ENCODE measurements at places on chromosomes 5 and 9. TPM values are rescaled to one million over a fixed set of nuclear protein-coding genes. Genes with fewer than 3 reads are reported as not detected.

- DNase-seq = no peak
Measured at GRCh38 chr5:172276214-172276613, 7.3 kb downstream of the UBTD2 start.

DNA sequence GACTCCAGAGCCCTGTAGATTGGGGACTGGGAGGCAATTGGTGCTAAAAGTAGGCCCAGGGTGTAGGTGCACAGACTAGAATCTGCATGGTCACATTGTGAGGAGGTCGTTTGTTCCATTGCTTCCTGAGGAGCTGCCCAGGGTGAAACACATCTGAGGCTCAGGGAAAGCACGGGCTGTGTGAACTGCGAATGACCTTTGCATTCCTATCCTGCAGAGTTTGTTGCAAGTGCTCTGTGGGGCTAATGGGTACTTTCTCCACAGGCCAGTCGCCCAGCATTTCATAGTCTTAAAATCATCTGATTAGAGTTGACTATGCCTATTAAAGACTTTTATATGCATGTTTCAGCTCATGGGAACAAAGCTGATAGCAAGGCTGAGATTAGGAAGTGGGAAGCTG is 14.4 kb upstream of the SLC46A2 start:
- DNase-seq = no peak

DNA sequence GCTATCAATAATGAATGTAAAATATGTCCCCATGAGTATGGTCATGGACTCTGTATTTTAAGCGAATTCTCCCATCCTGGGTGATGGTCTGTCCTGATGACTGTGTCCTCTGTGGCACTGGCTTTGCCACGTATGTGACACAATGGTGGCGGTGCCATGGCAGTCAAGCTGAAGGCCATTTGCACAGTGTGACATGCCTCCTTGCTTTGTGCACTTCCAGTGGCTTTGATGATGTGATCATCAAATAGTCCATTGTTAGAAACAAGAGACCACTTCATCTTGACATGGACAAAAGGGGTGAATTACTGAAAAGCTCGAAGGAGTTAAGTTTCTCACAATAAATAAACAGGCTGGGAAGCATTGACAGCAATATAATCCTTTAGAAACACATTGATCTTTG is 31.0 kb upstream of the PRRC1 start:
- no peak for DNase-seq

GRCh38 chr5:143200781-143201398 is 202.6 kb downstream of the NR3C1 start:
- no peak for DNase-seq

- no peak for DNase-seq
Measured at GRCh38 chr5:40983781-40984180, 74.5 kb downstream of the C7 start.

- DNase-seq = peak; percentile 52
Measured at GRCh38 chr9:132006677-132007370, 72.8 kb downstream of the MED27 start.

DNA sequence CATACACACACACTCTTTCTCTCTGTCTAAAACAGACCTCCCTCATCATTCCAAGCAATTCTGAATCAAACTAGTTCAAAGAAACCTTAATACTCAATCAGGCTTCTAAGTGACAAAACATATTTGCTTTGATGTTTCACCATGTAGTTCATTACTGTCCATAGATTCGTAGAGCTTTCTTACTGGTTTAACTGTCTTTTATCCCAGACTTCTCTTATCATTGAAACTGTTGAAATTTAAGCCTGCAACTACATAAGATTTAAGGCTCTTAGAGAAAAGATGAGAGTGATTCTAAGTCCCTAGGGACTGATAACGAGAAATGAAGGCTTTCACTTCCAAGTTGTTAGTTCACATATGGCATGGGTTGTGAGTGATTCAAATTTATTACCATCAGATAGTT is 11.0 kb upstream of the PLAC8L1 start:
- DNase-seq = peak; percentile 48

- no peak for DNase-seq
Measured at GRCh38 chr9:15541872-15542271, 11.0 kb upstream of the CCDC171 start.

GRCh38 chr9:114613087-114613486 is 2.0 kb downstream of the TMEM268 start:
- DNase-seq = no peak

GRCh38 chr9:113519426-113520108 is 56.0 kb downstream of the RGS3 start:
- no peak for DNase-seq

DNA sequence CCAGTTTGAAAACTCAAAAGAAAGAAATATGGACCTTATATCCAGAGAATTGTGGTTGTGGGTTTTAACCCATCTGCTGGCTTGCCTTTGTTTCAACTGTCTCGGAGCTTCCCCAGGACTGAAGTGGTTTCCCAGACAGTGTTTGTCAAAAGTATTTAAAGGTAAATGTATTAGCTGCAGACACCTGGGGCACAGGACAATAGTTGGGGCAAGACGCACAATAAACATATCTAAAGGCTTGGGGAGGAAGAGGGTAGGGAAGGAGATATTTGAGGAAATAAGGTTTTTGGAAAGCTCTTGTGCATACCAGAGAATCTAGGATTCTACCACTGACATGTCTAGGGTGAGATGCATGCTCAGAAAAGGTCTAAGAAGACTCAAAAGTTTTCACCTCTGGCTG is 99.0 kb downstream of the ADAMTS2 start:
- no peak for DNase-seq

DNA sequence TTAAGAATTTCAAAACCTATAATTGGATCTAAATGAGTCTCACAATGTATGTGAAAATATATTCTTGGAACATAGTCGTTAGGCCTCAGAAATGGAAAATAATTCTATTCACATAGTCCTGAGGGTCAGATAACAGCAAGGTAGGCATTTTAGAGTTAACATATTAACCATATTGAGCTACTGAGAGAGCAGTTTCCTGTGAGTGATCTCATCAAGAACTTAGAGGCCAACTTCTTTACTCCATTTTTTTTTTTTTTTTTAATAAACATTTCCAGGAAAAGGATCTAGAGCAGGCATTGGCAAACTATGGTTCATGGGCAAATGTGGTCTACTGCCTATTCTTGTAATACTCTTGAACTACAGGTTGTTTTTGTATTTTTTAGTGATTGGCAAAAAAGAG is 26.6 kb downstream of the RAB24 start:
- no peak for DNase-seq

GRCh38 chr5:105828821-105829220 is 1841.9 kb downstream of the EFNA5 start:
- no peak for DNase-seq

DNA sequence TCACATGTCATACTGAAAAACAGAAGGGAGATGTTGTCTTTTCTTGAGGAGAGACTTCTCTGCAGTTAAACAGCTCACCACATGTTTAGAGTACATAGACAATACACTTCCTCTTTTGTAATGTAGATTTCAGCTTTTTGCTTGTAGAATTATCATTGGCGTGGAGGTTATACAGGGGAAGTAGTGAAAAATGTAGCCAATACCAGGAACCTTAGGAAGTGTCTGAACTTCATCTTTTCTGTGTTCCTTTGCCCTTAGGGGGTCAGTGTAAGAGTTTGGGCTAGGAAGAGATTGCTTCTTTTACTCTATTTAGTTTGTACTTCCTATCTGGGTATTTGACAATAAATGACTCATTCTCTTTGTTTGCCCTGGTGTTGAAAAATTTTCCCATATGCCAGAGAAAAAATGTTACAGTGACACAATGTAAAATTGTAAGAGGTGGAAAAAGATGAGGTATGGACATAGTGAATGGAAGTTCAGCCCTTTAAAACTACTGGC is 21.0 kb upstream of the CDKN2B start:
- DNase-seq = no peak

DNA sequence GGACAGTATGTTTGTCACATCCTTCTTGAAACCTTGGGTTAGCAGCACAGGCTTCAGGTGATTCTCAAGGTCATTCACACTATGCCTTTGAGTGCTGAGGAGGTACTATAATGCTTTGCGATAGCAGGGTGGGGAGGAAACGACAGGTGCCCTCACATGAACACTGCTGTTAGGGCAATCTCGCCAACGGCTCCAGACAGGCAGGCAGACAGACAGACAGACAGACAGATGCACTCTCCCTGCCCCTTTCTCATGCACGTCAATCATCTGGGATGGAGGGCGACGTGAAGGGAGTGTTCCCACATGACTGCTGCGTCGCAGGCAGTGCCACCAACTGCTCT is 82.9 kb downstream of the RAPGEF1 start:
- no peak for DNase-seq

GRCh38 chr5:17828681-17829080 is 194.4 kb downstream of the TAF11L14 start:
- no peak for DNase-seq

- DNase-seq = peak; percentile 94
Measured at GRCh38 chr5:62578540-62578939, at the start of gene LRRC70. LRRC70 (plus strand) TSS chr5:62578819; CDS start chr5:62579439, 620 bp downstream.

GRCh38 chr5:151758141-151758429 is 346 bp downstream of the ATOX1 start:
- no peak for DNase-seq

- no peak for DNase-seq
Measured at GRCh38 chr5:39678534-39678933, 253.8 kb upstream of the DAB2 start.

DNA sequence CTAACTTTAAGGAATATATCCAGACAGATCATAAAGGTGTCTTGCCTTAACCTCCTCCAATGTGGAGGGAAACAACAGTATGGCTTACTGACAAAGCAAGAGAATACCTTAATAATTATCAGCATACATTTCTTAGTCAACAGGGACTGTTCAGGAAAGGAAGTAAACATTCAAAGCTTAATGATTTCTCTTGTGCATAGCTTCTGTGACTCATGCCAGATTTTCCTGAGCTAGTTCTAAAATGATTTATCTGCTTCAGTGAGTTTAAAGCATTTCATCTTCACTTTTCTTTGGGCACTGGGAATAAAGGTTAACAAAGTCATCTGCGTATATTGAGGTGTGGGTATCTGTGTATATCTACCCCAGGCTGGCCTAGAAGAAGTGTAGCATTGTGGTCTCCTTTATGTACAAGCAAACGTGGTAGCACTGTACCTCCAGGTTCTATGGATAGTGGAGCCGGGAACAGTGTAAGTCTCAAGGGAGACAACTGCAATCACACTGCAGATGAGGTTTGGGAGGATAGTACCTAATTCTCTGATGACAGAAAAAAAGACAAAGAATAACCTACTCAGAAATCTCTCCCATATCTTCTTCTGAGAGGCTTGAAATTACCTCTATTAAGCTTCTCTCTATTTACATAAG is 284.1 kb downstream of the HCN1 start:
- peak; percentile 58 for DNase-seq

DNA sequence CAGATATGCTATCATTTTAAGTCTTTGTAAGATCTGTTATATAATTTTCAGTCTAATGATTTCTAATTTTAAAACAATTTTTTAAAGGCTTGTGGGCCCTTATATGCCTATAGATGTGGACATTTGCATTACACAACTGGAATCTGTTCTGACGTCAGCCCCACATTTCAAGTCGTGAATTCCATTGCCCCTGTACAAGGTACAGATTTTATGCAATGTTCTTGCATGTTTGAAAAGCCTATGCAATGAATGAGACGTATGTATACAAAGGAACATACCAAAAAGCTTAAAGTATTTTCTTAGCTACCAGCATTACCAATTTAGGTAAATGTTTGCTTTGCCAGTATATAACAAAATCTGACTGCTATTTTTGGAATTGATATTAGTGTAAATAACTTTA is 77.2 kb downstream of the ITGA1 start:
- no peak for DNase-seq

GRCh38 chr9:77725046-77725694 is 77.0 kb upstream of the GNA14 start:
- peak; percentile 41 for DNase-seq

DNA sequence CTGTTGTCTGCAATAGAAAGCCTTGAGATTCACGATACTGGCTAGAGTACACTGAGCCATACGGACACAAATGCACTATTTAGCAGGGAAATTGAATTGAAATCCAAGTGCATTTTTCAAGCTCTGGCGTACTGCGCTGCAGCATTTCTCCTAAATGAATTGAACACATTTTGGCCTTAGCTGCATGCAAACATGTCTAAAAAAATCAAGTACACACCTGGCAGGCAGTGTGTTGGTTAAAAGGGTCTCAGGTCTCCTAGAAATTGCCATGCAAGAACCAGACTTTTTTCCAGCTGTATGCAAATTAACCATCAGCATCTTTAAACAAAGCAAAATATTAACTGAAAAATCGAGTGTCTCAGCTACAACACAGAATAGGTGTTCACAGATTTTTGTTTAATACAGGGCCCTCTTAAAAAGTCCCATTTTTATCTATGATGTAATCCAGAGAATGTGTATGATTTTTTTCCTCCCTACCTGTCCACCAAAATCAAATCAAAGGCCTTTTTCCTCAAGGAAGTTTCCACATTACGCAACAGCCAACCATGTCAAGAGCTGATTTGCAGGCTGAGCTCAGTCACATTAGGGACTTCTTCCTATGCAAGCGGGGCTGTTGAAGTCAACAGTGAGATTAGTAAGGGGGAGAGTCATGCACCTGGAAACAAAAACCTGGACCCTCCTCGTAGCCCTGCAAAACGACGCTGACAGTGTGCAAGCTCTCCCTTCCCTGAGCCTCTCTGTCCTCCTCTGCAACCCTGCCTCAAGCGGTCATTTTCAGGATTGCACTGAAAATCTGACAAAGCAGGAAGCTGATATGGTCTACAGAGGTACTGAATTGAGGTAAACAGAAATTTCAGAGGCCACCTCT is 14.1 kb upstream of the SFXN1 start:
- DNase-seq = peak; percentile 52

- DNase-seq = peak; percentile 54
Measured at GRCh38 chr5:143054480-143054941, 284.3 kb downstream of the ARHGAP26 start.

DNA sequence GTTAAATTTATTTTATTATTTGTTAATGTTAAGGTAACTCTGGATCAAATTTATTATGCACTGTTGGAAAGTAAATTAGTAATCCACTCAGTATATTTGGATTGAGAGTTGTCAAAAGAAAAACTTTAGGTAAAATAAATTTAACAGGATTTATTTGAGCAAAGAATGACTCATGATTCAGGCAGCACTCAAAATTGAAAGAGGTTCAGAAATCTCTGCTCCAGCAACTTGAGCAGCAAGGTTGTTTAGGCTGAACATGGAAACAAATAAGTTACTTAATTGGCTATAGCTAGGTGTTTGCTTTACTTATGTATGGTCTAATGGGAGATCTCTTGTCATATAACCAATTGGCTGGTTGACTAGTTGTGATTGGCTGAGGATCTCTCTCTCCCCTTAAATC is 296.2 kb upstream of the EDIL3 start:
- DNase-seq = no peak

The MEF2C gene
- total RNA-seq = 3.6 TPM

The ARAP3 gene
- total RNA-seq = 4.1 TPM

The FAM153A gene
- total RNA-seq = not detected

The MARCHF11 gene
- not detected for total RNA-seq

The SLC6A7 gene
- total RNA-seq = not detected

The P4HA2 gene
- 2.8 TPM for total RNA-seq

The C9 gene
- not detected for total RNA-seq

The MCCC2 gene
- total RNA-seq = 46.7 TPM

The N4BP3 gene
- total RNA-seq = 0.73 TPM

The SPRY4 gene
- 35.6 TPM for total RNA-seq

The FOXE1 gene
- not detected for total RNA-seq

The BRD8 gene
- total RNA-seq = 97.6 TPM

The BAAT gene
- 0.17 TPM for total RNA-seq

The FRMD3 gene
- total RNA-seq = 0.98 TPM

The BTNL3 gene
- not detected for total RNA-seq

Data from A673 (cell line).